Astrocyte (in vitro differentiated cells and primary cell): ENCODE measurements at places on chromosomes 2 and 18.
A peak's percentile ranks its signal among the peaks of the same experiment; 100 is the strongest.

GRCh38 chr18:59695551-59695950 is 1.7 kb downstream of the CCBE1 start:
- DNase-seq, result no peak

- no peak for DNase-seq
These were observed 60.9 kb upstream of the OSR1 start for GRCh38 chr2:19419211-19419880.

GRCh38 chr2:104344306-104344705 is 509.6 kb upstream of the POU3F3 start:
- no peak for DNase-seq

GRCh38 chr2:48424866-48425265 is 105.1 kb upstream of the STON1 start:
- no peak for DNase-seq

GRCh38 chr18:39870591-39870990 is 2084.4 kb upstream of the PIK3C3 start:
- no peak for DNase-seq

GRCh38 chr18:55425698-55426097 is 162.3 kb downstream of the TCF4 start:
- no peak for DNase-seq

DNA sequence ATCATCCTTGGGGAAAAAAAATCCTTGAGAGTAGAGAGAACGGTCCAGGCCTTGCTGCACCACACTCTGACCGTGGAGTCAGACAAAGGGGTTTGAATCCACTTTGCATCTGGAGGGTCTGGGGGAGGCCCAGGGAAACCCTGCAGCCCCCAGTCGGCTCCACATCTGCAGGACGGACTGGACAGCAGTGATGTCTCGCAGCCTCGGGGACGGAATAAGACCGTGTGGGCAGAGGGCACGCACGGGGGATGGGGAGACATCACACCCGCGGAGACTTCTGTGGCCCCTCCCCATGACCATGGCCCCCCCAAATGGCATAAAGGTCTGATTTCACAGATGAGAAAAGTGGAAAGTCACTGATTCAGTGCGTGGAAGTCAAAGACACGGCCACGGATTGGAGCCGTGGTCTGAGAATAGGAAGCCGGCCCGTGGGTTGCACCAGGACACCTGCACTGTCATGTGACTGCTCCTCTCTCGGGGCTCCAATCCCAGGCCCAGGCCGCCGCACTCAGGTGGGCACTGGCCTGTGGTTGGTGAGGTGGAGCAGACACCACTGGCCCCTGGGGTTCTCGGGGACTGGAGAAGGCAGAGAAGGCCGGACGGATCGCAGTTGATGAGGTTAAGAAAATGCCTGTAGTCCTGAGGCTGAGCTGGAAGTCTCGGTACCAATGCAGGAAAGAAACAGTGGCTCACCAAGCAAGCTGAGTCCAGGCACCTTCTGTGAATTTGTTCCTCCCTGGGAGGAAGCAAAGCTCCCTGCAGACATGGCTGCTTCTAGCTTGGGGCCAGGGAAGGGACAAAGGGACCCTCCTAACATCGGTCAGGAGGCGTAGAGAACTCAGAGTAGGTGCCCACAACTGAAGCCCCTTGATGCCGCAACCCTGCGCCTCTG is 61.8 kb downstream of the RTP5 start:
- no peak for DNase-seq

DNA sequence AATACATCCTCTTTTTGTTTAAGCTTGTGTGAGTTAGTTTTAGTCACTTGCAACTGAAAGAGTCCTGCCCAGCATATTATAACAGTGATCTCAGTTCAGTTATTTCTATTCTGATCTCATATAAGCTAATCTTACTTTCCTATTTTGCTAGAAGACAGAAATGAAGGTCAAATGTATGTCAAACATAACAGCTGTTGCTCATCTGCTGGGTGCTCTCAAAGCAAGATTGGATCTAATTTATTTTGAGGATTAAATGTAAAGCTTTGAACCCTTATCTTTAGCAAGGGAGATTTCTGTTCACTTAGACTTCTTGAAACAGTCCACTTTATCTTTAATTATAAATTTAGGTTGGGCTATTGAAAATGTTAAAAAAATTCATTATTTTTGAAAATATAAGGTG is 31.2 kb downstream of the CRYGD start:
- no peak for DNase-seq

DNA sequence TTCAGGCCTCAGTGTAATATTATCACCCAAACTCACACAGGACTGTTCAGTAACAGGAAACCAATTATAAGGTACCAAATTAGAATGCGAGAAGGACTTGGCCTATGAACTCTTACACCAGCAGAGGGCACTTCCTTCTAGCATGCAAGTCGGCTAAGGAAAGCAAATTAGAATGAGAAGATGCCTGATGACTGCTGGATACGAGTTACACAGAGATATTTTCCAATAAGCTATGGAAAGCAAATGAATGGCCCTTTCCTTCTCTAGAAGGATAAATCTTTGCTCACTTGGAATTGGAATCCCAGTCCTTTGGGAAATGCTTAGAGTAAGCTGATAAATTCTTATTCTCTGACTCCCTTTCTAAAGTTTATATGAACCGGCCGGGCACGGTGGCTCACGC is 109.8 kb downstream of the AP1S3 start:
- peak; percentile 56 for DNase-seq

- no peak for DNase-seq
These were observed 8.2 kb upstream of the CHRNA1 start for GRCh38 chr2:174772472-174772801.

DNA sequence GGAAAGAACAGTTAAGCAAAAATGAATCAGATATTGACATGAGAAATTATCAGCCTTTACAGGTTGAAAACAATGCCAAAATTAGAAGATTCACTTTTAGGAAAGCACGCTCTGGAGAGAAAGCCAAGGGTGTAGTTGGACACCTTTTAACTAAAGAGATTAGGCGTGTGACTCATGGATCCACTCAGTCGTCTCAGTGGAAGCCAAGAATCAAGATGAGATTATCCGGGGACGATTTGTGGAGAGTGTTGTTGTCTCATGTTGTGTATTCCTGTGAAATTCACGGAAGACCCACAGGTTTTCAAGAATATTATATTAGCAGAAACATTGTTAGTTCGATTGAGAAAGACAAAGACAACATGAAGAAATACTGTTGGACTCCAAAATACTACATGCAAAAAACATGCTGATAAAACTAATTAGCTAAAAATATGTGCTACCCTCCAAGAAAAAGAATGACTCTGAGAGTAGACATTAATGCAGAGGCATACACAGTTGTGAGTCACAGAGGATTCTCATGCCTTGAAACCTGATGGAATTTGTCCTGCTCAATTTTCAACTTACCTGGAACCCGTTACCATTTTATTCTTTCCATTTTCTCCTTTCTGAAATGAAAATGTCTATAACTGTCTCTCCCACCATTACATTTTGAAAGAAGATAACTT is 192.1 kb upstream of the RND3 start:
- DNase-seq, result peak; percentile 75

DNA sequence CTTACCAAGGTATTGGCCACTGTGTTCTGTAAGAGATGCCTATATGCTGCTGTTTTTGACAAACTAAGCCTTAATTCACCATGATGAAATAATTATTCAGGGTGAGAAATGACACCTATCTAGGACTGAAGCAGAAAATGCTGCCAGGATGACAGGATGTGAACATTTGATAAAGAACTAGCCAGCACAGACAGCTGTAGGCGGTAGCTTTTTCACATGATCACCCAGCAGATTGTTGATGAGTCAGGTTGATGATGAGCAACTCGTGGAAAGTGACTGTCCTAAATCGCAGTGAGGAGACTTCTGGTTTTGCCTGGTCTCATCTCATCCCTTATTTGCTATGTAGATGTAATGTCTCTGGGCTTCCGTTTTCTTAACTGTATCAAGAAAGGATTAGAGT is 144.1 kb downstream of the PRPF40A start:
- peak; percentile 78 for DNase-seq

- DNase-seq, result peak; percentile 76
These were observed 1484.5 kb upstream of the ZEB2 start for GRCh38 chr2:146004462-146004861.

DNA sequence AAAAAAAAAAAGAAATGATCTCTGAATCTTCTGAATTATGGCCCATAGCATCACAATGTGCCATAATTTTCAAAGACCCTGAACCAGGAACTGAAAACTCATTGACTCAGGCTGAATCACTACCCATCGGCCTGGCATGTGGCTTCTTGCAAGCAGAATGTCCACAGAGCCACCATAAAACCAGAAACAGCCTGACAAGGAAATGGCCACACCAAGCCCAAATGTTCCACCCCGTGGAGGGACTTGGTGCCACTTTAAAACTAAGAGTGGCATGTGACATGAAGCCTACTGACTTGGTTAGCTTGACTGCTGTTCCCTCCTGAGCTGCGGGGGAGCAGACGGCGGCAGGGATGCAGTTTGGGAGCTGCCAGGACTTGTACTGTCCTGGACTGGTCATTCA is 71.2 kb upstream of the RBM44 start:
- DNase-seq, result no peak

GRCh38 chr18:23209031-23209430 is 73.7 kb downstream of the CABLES1 start:
- DNase-seq, result peak; percentile 41

DNA sequence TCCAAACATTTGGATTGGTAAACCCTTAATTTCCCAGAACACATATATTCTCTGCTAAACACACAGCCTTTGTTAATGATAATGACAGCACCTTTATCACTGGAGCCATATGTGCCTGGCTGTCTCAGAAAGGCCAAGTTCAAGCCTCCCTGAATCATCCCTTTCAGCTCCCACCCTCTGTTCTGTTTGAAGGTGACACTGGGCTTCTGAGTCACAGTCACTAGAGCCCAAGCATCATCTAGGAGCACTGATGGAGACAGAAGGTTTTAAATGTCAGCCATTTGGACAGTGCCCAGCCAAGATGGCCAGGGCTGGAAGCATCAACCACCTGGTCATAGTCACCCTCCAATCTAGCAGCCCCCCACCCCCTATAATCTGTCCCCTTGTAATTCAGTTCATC is 80.6 kb downstream of the NRP2 start:
- no peak for DNase-seq

GRCh38 chr2:177466337-177467195 is 74.0 kb downstream of the AGPS start:
- peak; percentile 12 for DNase-seq

DNA sequence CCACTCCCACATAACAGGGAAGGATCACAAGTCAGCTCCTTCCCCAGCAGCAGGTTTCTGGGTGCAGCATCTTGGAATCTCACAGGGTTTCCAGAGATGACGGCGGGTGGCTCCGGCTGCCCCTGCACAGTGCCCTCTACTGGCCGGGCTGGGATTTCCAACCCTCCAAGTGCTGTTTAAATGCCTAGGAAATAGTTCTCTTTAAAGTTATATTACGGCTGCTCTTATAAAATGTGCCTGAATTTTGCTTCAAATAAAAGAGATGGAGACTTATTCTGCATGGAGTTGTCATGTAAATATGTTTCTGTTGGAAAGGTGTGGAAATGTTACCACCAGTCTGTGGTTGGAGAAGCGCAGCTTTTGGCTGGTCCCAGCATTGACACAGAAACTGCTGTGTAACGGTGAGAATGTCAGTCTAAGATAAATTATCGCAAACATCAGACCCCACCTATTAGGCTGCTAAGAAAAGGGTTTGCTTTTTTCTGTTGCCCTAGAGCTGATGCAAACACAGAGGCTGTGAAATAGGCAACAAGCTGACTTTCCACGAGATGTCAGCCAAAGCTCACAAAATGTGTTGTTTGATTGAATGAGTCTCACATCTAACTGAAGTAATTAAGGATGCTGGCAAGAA is 3.3 kb upstream of the HJURP start:
- no peak for DNase-seq

DNA sequence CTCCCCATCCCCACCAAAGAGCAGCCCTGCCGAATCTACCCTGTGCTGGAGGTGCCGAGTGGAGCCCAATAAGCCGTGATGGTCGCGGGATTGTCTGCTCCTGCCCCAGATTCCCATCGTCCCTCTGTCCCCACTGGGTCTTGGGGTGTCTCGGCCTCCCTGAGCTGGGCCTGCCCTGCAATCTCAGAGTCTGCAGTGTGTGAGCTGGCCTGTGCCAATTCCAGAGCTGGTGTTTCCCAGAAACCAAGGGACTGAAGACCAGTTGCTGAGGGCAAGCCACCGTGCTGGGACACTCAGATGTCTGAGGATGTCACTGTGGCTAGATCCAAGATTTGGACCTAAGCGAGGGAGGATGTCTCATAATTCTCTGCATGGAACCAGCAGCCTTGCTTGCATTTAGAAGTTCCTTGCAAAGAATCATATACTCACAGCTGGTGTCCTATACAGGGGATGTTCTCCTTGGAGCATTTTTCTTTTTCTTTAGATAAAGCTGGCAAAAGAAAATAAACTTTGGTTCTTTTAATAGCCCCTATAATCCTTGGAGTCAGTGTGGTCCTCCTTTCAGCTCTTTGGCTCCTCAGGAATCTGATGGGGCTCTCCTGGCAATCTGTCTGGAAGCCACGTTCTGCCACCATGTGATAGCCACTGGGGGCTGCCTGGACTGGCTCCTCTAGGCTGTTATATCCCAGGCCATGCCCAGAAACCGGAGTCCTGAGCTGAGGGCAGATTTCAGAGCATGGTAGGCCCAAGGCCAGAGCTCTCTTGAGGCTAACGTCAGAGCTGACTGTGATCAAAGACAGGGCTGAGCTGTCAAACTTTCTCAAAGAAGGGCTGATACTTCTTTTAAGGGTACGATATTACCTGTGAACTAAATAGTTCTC is 140.1 kb upstream of the HAAO start:
- DNase-seq, result no peak

DNA sequence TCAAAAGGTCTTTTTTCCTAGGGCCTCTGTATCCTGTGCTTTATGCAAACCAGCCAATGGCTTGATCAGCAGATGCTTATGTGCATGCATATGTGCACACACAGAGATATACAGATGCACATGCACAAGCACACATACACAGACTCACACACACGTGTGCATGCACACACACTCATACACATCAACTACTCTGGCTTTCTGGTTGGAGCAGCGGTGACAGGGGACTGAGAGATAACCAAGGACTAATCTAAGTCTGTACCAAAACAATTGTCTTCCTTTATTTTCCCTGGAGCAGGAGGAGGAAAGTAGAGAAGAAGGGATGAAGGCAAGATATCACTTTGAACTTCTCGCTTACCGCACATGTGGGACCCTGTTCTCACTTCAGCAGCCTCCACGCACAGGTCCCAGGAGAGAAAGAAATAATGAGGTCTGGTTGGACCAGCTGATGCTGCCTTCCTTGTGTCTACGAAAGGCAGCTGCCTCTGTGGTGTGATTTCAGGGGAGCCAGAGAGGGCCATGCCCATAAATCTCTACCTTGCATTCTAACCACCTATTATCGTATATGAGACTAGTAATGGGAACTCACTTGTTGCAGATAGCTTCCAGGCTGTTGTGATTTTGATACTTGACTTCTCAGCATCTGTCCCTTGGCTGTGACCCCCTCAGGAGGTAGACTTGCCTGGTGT is 338.0 kb downstream of the EN1 start:
- no peak for DNase-seq
